ENCODE measurements at places on chromosomes 13 and 19.

DNA sequence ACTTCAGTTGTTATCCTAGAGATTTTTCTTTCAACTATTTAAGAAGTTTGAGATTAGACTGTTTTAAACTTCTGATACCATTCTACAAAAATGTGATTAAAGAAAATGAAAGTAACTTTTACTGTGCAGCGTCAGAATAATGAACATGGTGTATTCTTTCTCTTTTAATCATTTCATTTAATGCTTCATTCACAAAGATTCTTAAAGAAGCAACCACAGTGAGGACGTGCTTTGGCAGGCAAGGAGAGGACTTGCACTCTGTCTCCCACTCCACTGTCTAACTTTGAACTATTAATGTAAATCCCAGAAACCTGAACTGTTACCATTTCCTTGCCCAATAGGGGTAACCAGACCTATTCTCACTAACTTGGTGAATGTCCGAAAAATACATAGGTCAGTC is 137.0 kb downstream of the KCNRG start:
- DNase-seq: no peak

GRCh38 chr13:102909971-102910370 is 64.1 kb downstream of the ERCC5 start:
- no peak for DNase-seq

- no peak for DNase-seq
Measured at GRCh38 chr19:29671393-29672160, 6.3 kb downstream of the PLEKHF1 start.

GRCh38 chr19:14476673-14477401 is 1.7 kb upstream of the PTGER1 start:
- no peak for DNase-seq

DNA sequence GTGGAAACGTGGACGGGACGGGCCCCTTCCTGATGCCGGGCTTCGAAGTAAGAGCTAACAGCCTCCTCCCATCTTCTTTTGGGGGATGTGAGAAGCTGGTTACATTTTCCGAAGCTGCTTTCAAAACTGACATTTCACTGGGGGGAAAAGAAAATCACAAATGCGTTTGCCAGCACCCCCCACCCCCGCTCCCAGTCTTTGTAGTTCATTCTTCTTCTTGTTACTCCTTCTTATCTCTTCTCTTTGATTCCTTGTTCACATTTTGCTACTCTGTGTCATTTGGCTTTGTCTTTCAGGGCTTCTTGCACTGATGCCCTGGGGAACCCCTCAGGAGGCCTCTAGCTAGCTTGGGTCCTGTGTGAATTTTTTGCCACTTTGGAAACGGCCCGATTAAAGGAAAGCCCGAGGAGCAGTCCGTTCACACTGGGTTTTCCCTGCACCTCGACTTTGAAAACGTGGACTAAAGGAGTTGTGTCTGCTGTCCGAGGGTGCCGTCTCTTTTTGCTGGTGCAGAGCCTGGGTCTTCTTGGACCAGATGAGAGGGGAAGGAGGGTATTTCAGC is 1.3 kb downstream of the CARM1 start:
- DNase-seq: no peak

GRCh38 chr19:32203161-32203560 is 142.2 kb upstream of the ZNF507 start:
- no peak for DNase-seq

GRCh38 chr13:37427843-37428494 is 170.6 kb downstream of the POSTN start:
- DNase-seq: no peak

- no peak for DNase-seq
Measured at GRCh38 chr19:6568816-6569215, 22.1 kb downstream of the CD70 start.

GRCh38 chr13:110443622-110444225 is 117.8 kb downstream of the RAB20 start:
- no peak for DNase-seq

DNA sequence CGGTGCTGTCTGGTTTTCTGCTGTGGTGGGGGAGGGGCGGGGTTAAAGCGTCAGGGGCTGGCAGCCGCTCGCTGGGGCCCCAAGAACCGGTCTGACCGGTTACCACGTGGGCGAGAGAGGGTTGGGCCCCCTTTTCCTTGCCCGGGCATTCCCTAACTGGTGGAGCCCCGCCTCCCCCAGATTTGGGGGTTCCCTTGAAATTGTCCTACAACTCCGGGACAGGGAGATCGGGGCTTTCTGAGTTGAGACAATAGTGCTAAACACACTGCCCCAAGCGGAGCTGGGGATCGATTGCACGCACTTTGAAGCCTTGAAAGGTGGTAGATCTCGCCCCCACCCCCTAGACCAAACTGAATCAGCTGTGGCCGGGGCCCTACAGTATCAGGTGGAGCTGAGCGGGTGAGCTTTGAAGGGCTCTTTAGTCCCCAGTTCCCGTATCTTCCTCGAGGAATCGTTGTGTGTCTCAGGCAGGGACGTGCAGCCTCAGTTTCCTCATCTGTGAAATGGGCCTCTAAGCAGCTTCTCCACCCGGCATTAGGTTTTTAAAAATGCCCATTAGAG is 4.8 kb downstream of the IER2 start:
- DNase-seq: peak; percentile 64

DNA sequence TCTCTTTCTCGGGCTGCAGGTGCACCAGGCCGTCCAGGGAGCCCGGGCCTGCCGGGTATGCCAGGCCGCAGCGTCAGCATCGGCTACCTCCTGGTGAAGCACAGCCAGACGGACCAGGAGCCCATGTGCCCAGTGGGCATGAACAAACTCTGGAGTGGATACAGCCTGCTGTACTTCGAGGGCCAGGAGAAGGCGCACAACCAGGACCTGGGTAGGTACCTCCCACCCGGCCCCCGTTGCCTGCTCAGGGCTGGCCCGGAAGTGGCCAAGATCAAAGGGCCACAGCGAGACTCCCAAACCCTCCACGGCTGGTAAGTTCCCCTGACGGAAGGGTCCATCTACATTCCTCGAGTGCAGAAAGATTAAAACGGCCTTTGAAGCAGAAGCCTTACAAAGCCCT is 55.1 kb downstream of the RAB20 start:
- DNase-seq: no peak

DNA sequence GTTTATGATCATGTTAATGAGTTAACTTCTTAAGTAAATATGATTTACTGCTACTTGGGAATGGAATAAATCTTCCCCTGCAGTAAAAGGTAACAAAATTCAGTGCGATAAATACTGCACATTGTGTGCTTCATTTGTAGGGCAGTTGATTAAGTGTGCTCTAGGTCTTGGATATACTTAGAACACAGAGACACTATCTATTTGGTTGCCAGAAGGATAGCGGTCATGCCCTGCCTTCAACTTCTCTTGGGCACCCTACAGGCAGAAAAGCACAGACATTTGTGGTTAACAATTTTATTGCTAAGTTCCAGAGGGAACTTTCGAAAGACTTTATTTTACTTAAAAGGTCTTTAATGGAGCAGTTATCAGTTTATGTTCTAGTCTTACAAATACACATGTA is 605.8 kb downstream of the PCDH9 start:
- DNase-seq: no peak

GRCh38 chr13:96082640-96083039 is 7.3 kb upstream of the HS6ST3 start:
- DNase-seq: no peak

GRCh38 chr13:102687520-102687919 is 7.3 kb downstream of the METTL21C start:
- no peak for DNase-seq

GRCh38 chr19:52942386-52943133 is 19.3 kb upstream of the ZNF888 start:
- DNase-seq: peak; percentile 70

GRCh38 chr13:20077086-20077485 is 83.8 kb downstream of the GJA3 start:
- no peak for DNase-seq

DNA sequence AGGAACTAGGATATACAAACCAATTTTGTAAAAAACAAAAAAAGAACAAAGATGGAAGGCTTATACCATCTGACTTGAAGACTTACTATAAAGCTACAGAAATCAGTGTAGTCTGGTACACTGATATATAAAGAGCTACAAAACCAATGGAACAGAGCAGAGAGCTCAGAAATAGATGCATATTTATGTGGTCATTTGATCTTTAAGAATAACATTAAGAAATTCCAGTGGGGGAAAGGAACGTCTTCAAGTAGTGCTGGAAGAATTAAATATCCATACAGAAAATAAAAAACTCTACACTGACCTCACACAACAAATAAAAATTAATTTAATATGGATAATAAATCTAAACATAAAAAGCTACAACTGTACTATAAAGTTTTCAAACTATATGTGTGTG is 317.0 kb downstream of the ENOX1 start:
- DNase-seq: no peak

DNA sequence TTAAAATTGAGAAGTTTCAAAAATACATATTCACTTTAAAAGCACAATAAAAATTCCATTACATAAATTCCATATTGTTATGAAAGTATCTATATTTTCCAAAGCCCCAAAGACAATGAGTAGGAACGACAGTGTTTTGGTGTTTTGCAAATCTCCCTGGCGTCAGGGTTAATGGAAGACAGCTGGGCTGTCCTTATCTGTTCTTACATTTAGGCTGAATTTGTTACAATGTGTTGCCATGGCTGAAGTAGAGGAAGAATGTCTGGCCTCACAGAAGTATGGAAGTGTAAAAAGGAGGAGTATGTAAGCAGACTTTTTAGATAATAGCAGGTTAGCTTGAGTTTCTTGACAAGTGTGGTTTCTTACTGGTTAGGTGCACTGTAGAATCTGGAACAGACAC is 124.4 kb upstream of the SPATA13 start:
- DNase-seq: no peak

GRCh38 chr13:22726726-22727125 is 454.1 kb upstream of the SGCG start:
- DNase-seq: no peak

DNA sequence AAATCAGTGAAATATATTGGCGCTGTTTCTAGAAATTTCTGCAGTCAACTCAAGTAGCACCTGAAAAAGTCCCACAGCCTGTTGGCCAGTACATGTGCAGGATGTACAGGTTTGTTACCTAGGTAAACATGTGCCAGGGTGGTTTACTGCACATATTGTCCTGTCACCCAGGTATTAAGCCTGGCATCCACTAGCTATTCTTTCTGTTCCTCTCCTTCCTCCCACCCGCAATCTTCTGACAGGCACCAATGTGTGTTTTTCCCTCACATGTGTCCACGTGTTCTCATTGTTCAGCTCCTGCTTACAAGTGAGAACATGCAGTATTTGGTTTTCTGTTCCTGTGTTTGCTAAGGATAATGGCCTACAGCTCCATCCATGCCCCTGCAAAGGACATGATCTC is 13.1 kb upstream of the SCEL start:
- DNase-seq: no peak

- no peak for DNase-seq
Measured at GRCh38 chr13:76878043-76878442, 8.2 kb downstream of the KCTD12 start.

DNA sequence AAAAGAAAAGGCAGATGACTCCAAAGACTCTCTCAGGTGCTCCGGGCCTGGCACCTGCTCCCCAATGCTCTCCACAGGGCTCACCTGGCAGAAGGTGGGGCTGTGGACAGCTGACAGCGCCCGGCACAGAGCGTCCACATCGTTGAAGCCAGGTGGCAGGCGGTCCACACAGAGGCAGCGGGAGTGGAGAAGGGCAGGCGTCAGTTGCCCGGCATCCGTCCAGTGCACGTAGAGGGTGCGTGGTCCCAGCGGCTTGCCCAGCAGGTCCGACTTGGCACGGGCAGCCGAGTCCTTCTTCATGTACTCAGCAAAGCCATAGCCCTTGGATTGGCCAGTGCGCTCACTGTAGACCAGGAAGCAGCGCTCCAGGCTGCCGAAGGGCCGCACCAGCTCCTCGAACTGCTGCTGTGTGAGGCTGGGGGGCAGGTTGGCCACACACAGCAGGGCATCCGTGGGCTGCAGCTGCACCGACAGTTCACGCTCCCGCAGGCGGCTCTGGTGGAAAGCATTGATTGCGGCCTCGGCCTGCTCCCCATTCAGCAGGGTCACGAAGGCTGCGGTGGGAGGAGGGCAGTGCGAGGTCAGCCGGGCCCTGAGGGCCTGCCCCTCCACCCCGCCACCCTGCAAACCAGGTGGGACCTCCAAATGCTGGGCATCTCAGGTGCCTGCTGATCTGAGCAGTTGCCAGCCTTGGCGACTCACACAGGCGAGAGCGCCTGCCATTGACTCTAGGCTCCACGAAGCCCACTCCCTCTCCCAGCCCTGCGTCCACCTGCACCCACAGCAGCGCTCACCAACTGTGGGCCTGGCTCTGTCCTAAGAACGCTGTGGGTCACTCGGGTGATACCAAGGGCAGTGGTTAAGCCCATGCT is 4.5 kb downstream of the RAVER1 start:
- no peak for DNase-seq

GRCh38 chr19:29675650-29676186 is 10.5 kb downstream of the PLEKHF1 start:
- no peak for DNase-seq

GRCh38 chr19:28471731-28472510 is 741.0 kb downstream of the UQCRFS1 start:
- DNase-seq: no peak

GRCh38 chr13:94339116-94339687 is 140.3 kb downstream of the DCT start:
- DNase-seq: no peak

DNA sequence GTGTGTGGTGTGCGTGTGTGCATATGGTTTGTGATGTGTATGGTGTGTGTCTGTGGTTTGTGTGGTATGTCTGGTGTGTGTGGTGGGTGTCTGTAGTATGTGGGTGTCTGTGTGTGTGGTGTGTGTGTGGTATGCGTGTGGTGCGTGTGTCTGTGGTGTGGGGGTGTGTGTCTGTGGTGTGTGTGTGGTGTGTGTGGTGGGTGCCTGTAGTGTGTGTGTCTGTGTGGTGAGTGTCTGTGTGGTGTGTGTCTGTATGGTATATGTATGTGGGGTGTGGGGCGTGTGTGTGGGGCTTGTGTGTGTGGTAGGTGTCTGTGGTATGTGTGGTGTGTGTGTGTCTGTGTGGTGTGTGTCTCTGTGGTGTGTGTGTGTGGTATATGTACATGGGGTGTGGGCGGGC is 300.7 kb downstream of the TEX29 start:
- no peak for DNase-seq

GRCh38 chr13:95948656-95949055 is 104.5 kb downstream of the UGGT2 start:
- no peak for DNase-seq

- no peak for DNase-seq
Measured at GRCh38 chr13:44868397-44868796, 120.9 kb downstream of the NUFIP1 start.

DNA sequence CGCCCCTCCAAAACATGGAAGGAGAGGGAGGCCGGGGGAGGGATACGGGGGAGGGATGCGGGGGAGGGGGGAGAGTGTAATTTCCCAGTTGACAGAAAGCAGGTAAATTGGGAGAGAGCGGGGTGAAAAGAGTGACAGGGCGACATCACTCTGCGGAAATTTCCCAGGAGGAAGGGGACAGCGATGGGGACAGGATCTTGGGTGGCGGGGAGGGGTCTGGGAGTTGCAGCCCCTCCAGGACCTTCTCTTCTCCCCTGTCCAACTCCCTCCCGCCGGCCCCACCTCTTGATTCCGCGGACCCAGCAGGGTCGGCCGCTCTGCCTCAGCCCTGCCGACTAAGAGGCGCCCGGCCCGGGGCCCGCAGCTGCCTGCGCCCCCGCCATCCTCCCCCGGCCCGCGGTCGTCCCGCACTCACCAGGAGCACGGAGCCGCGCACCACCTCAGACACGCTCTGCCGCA is 108.0 kb upstream of the DOCK9 start:
- DNase-seq: no peak

- DNase-seq: no peak
Measured at GRCh38 chr13:112928972-112929782, 39.8 kb upstream of the MCF2L start.

- no peak for DNase-seq
Measured at GRCh38 chr13:83024955-83025594, 857.2 kb downstream of the SLITRK1 start.
